ENCODE measurements at places on chromosomes 3 and 15.

- DNase-seq = no peak
Measured at GRCh38 chr15:38202361-38202760, 50.3 kb upstream of the SPRED1 start.

DNA sequence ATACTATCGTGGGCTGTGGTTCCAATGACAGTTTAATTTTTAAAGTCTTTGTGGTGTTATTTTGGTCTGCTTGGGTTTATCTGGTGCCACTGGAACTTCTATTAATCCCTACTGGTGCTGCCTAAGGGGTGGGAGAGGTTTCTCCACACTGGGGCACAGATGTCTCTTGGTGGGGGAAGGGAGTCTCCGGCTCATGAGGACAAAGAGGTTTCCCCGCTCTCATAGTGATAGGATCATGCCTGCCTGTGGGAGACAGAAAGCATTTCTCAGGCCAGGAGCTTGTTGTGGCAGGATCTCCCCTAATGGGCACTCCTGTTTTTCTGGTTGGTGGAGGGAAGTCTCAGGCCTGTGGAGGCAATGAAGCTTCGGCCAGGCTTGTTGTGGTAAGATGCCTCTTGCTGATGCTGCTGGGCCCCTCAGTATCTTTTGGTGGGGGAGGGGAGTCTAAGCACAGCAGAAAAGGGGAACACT lies 84.3 kb upstream of the THRB start:
- no peak for DNase-seq

- no peak for DNase-seq
Measured at GRCh38 chr15:58146749-58147148, 8.6 kb downstream of the AQP9 start.

- DNase-seq = no peak
Measured at GRCh38 chr15:88637841-88638625, 783 bp upstream of the ISG20 start.

DNA sequence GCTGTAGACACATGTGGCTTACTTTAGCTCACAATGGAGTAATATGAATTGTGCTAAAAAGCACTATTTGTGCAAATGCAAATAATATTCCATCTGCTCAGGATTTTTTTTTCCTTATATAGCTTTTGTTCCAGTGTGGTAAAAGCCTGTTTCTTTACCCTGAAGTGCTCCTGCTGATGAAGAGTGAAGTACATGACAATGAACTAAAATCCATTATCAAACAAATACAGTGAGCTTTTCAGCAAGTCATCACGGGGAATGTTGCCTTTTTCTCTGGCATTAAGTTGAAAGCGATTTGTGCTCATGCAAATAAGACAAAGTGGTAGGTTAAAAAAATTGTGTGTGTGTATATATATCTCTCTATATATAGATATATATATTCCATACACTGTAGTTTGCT lies 28.6 kb upstream of the CCDC39 start:
- DNase-seq = no peak

DNA sequence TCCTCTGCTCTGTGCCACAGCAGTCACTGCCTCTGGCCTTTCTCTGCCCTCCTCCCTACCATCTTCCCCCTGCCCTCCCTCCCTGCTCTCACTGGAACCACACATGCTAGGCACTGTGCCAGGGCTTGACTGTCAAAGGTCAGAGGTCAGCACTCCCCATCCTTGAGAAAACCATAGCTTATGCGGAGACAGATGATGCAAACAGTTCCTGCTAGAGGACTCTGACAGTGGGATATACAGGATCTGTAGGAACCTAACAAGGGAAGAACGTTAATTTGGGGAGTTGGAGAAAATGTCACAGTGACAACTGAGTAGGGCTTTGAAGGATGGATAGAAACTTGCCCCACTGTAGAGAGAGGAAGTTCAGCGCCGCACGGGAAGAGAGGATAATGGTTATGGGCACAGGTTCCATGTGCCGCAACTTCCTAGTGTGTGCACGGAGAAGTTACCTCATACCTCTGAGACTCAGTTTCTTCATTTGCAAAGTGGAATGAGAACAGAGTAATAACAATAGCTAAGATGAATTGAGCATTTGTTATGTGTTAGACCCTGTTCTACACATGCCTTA lies 29.3 kb upstream of the XYLB start:
- no peak for DNase-seq

DNA sequence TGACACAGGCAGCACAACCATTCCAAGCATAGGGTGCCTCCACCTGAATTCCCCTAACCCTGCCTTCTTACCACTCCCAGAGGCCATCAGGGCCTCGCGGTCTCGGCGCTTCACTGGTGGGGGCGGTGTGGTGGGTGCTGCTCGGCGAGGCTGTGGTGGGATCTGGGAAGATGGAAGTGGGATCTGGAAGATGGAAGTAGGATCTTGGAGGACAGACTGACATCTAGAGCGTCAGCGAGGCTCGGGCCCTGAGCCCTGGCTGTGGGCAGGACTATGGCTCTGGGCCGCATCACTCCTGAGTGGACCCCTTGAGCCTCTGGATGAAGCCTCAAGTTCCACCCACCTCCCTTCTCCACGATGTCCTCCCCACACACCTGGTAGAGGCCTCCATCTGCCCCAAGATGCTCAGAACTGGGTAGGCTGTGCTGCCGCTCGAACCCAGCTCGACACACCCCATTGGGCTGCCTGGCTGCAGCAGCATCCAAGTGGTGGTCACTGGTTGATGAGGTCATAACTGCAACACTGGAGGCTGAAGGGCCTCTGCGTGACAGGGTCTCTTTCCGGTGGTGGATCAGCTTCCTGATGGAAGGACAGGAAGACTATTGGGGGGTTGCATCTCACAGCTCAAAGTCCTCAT lies 3.6 kb downstream of the NCKIPSD start:
- DNase-seq = no peak

- no peak for DNase-seq
Measured at GRCh38 chr3:71964170-71964569, 179.2 kb upstream of the PROK2 start.

DNA sequence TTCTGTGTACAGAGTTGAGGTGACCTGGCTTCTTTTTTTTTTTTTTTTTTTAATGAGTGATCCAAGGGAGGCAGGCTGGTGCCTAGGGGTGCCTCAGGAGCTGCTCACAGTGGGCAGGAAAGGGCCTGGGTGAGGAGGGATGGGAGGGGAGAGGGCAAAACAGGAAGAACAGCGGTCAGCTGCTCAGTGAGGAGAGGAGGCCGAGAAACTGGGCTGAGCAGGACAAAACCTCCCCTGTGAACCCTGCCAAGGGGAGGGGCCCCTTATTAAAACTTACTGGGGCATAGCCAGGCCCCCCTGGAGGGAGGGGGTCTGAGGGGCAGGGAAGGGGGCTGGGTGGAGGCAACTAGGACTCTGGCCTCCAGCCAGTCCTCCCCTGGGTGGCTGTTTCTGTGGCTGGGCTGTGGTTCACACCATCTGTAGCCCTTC lies 3.5 kb downstream of the PLEKHO2 start:
- no peak for DNase-seq

GRCh38 chr3:4523710-4524698 lies 30.9 kb downstream of the ITPR1 start:
- DNase-seq = no peak

DNA sequence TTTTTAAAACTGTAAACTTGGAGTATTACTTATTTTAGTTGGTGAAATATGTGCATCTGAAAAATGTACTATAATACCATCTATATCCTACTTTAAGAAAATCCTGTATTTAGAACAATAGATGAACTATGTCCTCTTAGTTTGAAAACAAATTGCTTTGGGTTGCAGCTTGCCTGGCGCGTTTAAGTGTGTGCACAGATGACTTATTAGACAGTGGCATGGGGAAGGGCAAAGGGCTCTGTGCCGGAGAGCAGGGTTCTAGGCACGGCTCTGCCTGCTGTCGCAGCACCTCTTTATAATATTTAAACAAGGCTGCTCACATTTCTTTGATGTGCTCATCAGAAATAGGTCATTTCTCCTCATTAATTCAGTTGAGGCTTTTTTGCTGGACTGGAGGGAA lies 10.0 kb downstream of the PXK start:
- no peak for DNase-seq

DNA sequence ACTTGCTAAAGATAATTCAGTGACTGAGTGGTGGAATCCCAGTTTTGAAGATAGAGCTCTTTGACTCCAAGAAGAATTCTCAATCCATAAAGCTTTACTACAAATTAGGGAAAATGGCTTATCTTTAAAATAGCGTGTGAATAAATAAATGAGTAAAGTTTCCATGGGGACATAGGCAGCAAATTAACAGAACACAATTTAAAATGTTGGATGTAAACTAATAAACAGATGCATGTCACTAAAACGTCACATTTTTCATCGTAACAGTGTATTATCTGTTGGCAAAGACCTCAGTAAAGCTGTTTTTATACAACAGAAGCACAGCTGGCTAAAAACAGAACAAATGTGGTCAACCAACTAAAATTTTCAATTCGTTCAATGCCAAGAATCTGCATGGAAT lies 913.9 kb upstream of the CFAP20DC start:
- no peak for DNase-seq

DNA sequence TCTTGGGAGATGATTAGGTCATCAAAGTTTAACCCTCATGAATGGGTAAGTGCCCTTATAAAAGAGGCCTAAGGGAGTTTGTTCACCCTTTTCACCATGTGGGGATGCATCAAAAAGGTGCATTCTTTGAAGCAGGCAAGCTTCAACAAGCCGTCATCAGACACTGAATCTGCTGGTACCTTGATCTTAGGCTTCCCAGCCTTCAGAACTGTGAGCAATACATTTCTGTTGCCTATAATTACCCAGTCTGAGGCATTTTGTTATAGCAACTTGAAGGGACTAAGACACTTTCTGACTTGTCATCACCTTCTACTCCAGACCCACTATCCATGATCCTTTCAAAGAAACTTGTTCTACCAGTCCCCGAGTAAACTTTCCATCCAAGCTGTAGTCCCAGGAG lies 44.6 kb upstream of the LRRC58 start:
- no peak for DNase-seq

DNA sequence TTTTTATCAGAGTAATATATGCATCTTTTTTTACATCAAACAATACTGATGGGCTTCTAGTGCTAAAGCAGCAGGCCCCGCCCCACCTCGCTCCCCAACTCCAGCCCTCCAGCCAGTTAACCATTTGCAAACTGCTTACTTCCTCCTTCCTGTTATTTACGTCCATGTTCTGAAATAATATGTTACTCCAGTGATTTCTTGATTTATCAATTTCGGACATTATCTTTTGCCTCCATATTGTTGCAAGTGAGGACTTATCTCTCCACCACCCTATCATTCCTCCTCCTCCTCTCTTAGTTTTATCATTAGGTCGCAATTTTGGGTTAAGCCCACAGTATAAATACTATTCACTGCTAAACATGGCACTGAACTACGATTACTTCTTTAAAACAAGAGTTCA lies 39.5 kb downstream of the ZNF710 start:
- no peak for DNase-seq

DNA sequence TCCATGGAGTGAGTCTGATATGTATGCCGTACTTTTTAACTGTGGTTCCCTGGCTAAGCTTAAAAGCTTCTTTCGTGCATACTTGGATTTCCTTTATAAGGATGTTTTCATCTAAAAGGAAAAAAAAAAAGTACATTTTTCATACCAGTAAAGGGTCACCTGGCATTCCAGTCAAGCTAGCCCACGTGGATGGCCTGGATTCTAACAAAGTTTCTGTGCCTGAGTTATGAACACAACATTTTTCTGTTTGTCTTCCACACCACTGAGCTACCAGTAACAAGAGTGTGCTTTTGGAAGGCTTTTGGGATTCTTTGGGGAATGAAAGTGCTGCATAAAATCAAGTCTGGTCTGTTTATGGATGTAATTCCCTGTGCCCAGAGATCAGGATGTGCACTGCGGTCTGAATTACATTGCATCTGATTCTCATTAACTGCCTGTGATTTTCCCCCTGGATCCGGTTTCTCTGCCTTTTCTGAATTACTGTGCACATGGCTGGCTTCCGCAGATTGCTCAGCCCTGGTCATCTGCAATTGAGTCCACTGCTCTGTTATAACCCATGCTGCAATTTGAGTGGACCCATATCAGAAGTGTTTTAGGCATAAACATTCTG lies 38.2 kb upstream of the MAGI1 start:
- DNase-seq = no peak

DNA sequence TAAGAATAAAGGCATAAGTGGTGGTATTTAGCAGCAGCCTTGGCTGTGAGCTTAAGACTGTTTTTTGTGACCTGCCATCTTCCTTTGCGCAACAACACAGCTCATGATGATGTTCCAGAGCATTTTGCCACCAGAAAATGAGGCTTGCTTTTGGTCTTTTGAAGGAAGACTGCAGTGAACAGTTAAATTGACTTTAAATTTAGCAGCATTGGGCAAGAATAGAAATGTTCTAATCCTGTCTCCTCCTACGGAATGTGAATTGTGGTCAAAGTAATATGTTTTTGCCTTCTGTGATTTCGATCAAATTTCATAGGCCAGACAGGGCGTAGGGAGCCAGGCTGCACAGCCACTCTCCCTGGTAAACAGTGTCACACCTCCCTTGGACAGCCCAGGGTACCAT lies 460.7 kb upstream of the RASGRP1 start:
- DNase-seq = no peak

- DNase-seq = peak; percentile 14
Measured at GRCh38 chr3:18556001-18556408, 130.9 kb upstream of the SATB1 start.

GRCh38 chr3:117035745-117036144 lies 326.2 kb downstream of the TUSC7 start:
- DNase-seq = no peak

DNA sequence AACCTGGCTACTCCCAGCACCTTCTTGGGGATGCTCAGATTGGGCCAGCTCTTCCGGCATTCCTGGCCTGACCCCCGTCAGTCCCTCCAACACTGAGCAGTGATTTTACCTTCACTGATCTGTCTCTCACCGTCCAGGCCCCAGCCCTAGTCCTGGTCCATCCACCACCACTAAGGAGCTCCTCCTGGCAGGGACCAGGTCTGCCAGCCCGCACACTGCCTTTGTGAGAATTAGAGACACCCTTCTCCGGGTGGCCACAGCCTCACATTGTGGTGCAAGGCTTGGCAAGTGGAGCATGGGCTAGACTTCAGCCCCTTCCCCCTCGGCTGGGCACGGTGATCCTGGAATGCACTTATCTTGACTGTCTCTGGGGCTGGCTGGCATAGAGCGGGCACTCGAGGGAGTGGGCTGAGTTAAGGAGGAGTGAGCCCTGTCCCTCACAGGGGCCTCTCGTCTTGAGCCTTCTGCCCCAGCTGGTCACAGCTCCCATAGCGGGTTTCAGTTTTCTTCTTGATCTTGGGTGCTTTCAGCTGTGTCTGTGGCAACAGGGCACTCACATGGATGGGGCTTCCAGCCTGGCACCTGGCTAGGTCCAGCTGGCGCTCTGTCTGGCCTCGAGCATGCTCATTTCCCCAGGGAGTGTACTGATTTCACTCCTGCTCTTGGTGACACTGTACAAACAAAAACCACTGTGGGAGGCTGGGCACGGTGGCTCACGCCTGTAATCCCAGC lies 53.9 kb downstream of the LINGO1 start:
- no peak for DNase-seq

DNA sequence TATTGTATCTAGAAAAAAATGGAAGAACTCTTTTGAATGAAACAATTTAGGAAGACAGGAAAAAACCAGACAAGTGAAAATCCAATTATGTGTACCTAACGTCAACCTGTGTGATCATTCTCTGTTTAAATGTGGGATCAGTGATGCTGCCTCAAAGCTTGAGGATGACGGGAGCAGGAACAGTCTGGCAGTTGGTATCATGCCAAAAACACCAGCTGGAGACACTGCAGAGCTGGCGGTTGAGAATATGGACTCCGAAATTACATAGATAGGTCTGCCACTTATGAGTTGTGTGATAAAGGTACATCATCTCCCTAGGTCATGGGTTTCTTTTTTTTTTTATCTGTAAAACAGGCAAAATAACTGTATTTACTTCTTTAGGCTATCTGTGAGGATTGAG lies 480.5 kb downstream of the CNTN4 start:
- DNase-seq = no peak

Data from activated CD8-positive, alpha-beta memory T cell treated with anti-CD3 and anti-CD28 coated beads, Interleukin-2, amount 50 U/mL, for 4 hours (primary cell).